Activated CD4-positive, alpha-beta memory T cell treated with anti-CD3 and anti-CD28 coated beads, Interleukin-2, amount 10 ng/mL, durations not matched to agents 7 days and 5 days (primary cell): ENCODE measurements at places on chromosomes 4 and X.

DNA sequence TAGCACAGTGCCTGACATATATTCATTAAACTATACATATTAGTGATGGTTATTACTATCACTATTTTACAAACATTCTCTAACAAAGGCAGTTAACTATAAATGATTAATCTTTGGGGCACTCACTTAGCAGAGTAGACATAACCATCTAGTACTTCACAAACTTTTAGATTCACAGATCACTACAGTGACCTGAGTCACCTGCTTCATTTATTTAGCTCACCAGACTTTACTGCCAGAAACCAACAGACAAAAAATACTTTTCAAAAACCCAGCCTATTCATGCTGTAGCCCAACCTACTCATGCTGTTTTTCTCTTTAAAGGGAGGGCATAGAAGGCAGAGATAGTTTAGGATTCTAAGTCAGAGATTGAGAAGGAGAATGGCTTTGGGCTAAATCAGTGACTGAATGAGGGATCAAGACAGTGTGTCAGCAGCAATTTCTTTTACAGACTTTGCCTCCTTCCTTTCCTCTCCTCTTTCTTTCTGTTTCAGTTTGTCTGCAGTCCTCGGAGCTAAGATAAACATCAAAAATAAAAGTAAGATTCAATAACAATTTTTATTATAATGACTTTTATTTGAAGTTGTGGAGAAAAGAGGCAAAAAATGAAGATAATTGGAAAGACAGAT lies 34.7 kb upstream of the PDE5A start:
- no peak for DNase-seq
- peaks cover 10% of the 10 kb centered on the region for H3K27me3 ChIP-seq
- no peak overlapping the region for H3K4me3 ChIP-seq
- H3K27ac ChIP-seq, result peak overlapping the region; percentile 34

DNA sequence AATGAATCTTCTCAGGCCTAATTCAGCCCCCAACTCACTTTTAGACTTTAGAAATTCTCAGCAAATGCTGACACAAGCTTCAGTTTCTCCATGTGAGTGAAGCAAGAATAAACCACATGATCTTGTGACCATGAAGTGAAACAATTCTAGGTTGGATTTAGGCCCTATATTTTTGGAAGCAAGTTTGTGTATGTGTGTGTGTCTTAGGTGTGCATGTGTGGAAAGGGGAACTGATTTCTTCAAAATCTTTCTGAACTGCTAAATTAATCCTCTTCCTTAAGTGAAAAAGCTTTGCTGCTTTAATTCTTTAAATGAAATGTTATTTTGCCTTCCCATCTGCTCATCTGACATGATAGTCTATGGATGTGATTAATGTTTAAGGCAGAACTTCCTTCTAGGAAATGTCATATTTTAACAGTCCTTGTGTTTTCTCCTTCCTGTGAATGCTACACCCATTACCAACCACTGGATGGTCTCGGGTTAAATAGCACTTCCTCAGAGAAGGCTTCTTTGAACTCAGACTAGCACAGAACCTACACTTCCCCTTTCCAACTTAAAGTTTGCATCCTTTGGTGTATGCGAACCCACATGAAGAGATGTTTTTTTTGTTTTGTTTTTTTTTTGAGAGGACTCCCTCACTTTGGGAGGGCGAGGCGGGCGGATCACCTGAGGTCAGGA lies 1.2 kb upstream of the TMEM144 start:
- no peaks in the 10 kb centered on the region for H3K36me3 ChIP-seq
- peaks cover 17% of the 10 kb centered on the region for H3K27me3 ChIP-seq
- no peak overlapping the region for H3K27ac ChIP-seq
- H3K4me1 ChIP-seq, result peaks cover 13% of the 10 kb centered on the region

GRCh38 chr4:106971636-106972035 lies 64.5 kb downstream of the DKK2 start:
- H3K27ac ChIP-seq, result no peak overlapping the region
- H3K4me3 ChIP-seq, result no peak overlapping the region
- H3K27me3 ChIP-seq, result no peaks in the 10 kb centered on the region
- no peak for DNase-seq
- H3K36me3 ChIP-seq, result no peaks in the 10 kb centered on the region
- H3K4me1 ChIP-seq, result no peaks in the 10 kb centered on the region

DNA sequence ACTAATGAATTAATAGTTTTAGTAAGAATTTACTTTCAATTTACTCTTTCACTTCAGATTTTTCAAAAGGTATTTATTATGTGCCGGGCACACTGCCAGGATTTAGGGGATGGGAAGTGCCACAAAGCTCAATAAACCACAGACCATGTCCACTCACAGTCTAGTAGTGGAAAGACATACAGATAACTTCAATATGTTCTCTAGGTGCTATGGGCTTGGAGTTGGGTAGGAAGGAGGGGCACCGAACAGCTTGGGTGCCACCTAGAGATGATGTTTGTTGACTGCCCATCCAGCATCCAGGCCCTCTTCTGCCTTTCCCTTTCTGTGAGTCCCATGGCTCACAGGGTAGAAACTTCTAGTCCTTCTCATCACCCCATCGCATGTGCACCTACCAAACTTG lies 17.8 kb downstream of the MFAP3L start:
- H3K27ac ChIP-seq, result no peak overlapping the region
- H3K4me1 ChIP-seq, result peaks cover 4% of the 10 kb centered on the region
- H3K27me3 ChIP-seq, result no peaks in the 10 kb centered on the region
- no peaks in the 10 kb centered on the region for H3K36me3 ChIP-seq
- H3K4me3 ChIP-seq, result no peak overlapping the region
- DNase-seq, result no peak

DNA sequence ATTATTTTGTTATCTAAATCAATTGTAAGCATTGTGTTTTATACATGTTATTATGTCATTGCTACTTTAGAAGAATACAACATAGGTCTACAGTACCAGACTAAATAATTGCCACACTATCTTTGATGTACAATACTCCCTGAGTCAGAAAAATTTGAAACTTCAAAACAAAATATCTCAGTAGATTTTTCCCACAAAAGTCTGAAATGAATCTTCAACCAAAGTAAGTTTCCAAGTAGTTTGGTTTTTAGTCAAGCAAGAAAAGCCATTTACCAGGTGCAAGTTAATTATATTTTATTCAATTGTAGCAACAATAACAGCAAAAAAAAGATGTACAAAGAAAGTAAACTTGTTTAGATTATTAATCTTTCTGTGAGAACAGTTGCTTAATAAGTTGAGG lies 11.4 kb upstream of the PARM1 start:
- no peak overlapping the region for H3K27ac ChIP-seq
- no peaks in the 10 kb centered on the region for H3K27me3 ChIP-seq
- no peaks in the 10 kb centered on the region for H3K4me1 ChIP-seq

DNA sequence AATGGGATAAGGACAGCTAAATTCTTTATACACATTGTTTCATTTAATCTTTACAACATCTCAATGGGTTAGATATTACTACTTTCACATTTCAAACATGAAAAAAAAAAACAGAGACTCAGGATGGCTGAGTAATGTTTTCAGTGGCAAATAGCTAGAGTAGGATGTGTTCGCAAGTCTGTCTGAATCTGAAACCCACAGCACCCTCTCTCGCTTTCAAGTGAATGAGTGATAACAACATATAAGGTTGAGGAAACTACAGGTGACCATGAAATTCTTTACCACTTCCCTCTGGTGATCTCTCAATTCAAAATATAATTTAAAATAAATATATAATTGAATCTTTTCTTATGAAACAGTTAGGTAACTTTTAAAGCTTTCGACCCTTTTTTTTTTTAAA lies 162.6 kb downstream of the PRR32 start:
- no peak overlapping the region for H3K27ac ChIP-seq
- no peak overlapping the region for H3K4me3 ChIP-seq
- no peaks in the 10 kb centered on the region for H3K36me3 ChIP-seq
- no peak for DNase-seq

DNA sequence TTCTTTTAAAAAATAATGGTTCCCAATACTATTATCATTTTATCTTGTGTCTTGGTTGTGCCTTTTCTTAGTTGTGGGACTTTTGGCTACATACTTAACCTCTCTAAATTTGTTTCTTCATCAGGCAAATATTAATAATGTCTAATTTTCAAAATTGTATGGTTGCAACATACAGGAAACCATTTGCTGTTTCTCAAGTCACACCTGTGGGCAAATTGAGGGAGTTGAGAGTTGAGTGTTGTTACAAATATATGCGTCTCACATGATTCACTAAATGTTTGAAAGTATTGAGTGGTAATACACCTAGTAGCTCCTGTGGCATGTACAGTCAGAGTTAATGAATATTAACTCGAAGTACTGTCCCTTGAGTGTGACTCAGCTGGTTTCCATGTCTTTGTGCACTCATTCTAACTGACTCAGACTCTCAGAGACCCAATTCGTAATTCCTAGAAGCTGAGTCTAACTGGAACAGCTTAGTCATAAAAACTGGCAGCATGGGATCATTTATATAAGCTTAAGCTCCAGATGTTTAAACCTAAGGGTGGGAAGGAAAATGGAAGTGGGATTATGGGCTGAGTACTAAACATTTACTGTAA lies 802.4 kb downstream of the TRIML1 start:
- no peak for DNase-seq
- H3K36me3 ChIP-seq, result no peaks in the 10 kb centered on the region
- H3K4me1 ChIP-seq, result no peaks in the 10 kb centered on the region
- no peak overlapping the region for H3K4me3 ChIP-seq
- H3K27ac ChIP-seq, result no peak overlapping the region
- H3K27me3 ChIP-seq, result no peaks in the 10 kb centered on the region

GRCh38 chr4:89023140-89023539 lies 33.8 kb downstream of the FAM13A start:
- no peaks in the 10 kb centered on the region for H3K27me3 ChIP-seq
- H3K27ac ChIP-seq, result no peak overlapping the region
- no peak for DNase-seq
- H3K4me1 ChIP-seq, result no peaks in the 10 kb centered on the region
- no peak overlapping the region for H3K4me3 ChIP-seq

GRCh38 chr4:47213971-47214370 lies 182.6 kb downstream of the GABRB1 start:
- H3K4me1 ChIP-seq, result no peaks in the 10 kb centered on the region
- no peak for DNase-seq
- no peak overlapping the region for H3K4me3 ChIP-seq
- no peaks in the 10 kb centered on the region for H3K36me3 ChIP-seq
- no peak overlapping the region for H3K27ac ChIP-seq

- DNase-seq, result no peak
- no peak overlapping the region for H3K4me3 ChIP-seq
- no peaks in the 10 kb centered on the region for H3K27me3 ChIP-seq
- no peaks in the 10 kb centered on the region for H3K36me3 ChIP-seq
These were observed 586.4 kb downstream of the PRR32 start for GRCh38 chrX:127405946-127406345.

- H3K27ac ChIP-seq, result no peak overlapping the region
- H3K36me3 ChIP-seq, result no peaks in the 10 kb centered on the region
- no peak for DNase-seq
- no peak overlapping the region for H3K4me3 ChIP-seq
- no peaks in the 10 kb centered on the region for H3K27me3 ChIP-seq
These were observed 342.7 kb downstream of the PDGFC start for GRCh38 chr4:156628858-156629257.

GRCh38 chr4:128384091-128384520 lies 96.5 kb upstream of the PGRMC2 start:
- no peak overlapping the region for H3K27ac ChIP-seq
- no peaks in the 10 kb centered on the region for H3K27me3 ChIP-seq
- no peaks in the 10 kb centered on the region for H3K36me3 ChIP-seq
- DNase-seq, result no peak

DNA sequence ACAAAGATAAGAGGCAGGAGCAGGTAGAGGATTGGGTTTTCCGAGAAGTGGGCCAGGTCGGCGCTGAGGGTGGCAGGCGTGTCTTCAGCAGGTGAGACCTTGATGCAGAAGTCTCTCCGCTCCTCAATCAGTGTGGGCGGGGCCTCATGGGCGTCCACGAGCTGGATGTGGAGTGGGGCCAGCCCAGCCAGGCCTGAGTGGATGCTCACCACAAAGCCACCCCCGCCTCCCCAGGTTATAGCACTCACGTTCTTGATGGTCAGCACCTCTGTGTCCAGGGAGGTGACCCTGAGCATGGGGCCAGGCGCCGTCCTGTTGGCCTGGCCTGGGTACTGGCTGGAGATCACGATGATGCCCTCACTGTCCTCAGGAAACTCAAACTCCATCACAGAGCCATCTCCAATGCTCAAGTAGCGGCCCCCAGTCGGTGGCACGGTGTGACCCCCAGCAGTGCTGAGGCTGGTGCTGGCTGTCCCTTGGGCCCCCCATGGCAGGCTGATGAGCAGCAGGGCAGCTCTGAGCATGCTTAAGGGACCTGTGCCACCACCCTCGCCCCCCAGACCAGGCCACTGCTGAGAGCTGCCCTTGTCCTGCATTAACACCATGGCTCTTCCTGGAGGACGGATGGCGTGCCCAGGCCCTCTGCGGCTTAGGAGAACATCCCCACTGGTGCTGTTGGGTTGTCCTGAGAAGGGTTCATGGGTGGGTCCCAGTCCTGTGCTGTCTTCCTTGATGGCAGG lies 1.9 kb downstream of the SLC10A3 start:
- peaks cover 35% of the 10 kb centered on the region for H3K4me1 ChIP-seq
- DNase-seq, result no peak
- H3K27me3 ChIP-seq, result no peaks in the 10 kb centered on the region
- H3K27ac ChIP-seq, result no peak overlapping the region

GRCh38 chr4:184664445-184665210 lies 15.1 kb downstream of the PRIMPOL start:
- peaks cover 42% of the 10 kb centered on the region for H3K36me3 ChIP-seq
- peaks cover 30% of the 10 kb centered on the region for H3K4me1 ChIP-seq
- H3K27me3 ChIP-seq, result no peaks in the 10 kb centered on the region
- no peak overlapping the region for H3K4me3 ChIP-seq
- H3K27ac ChIP-seq, result no peak overlapping the region

GRCh38 chr4:140115140-140115539 lies 38.8 kb downstream of the MAML3 start:
- peaks cover 4% of the 10 kb centered on the region for H3K36me3 ChIP-seq
- H3K27ac ChIP-seq, result no peak overlapping the region
- no peak for DNase-seq
- no peak overlapping the region for H3K4me3 ChIP-seq

DNA sequence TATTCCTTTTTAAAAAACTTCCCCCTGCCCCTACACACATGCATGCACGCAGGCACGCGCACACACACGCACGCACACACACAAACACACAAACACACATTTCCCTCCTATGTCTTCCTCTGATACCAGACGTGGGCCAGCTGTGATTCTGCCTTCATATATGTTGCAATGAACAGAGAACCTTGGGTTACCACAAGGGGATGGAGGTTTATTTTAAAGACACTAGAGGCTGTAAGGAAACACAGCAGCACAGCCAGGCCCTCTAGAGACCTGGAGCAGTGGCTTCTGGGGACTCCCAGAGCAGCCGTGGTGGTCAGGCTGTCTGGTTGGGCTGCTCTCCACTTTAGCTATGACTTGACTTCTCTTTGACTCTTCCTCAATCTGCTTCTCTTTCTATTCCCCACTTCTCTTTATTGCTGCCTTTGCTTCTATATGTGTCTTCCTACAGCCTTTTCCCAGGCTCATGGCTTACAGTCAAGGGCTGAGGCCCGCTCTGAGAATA lies 3.2 kb upstream of the TLR10 start:
- peaks cover 13% of the 10 kb centered on the region for H3K36me3 ChIP-seq
- peaks cover 6% of the 10 kb centered on the region for H3K27me3 ChIP-seq
- H3K4me1 ChIP-seq, result peaks cover 7% of the 10 kb centered on the region
